ENCODE measurements at places on chromosomes 12 and 14. TPM values are rescaled to one million over a fixed set of nuclear protein-coding genes. Genes with fewer than 3 reads are reported as not detected.

DEGS2 gene
- total RNA-seq: not detected

OTX2 gene
- 12.0 TPM for total RNA-seq

GRCh38 chr14:64673748-64674147 lies 30.5 kb upstream of the PLEKHG3 start:
- no peak overlapping the region for H3K27ac ChIP-seq
- peaks cover 7% of the 10 kb centered on the region for H3K4me1 ChIP-seq
- no peak for DNase-seq
- no peaks in the 10 kb centered on the region for H3K36me3 ChIP-seq
- H3K27me3 ChIP-seq: peaks cover 3% of the 10 kb centered on the region

GRCh38 chr12:93722179-93722578 lies 45.0 kb downstream of the CRADD start:
- H3K27ac ChIP-seq: no peak overlapping the region
- no peaks in the 10 kb centered on the region for H3K4me1 ChIP-seq
- no peak for DNase-seq
- H3K36me3 ChIP-seq: no peaks in the 10 kb centered on the region
- H3K4me3 ChIP-seq: no peak overlapping the region

DNA sequence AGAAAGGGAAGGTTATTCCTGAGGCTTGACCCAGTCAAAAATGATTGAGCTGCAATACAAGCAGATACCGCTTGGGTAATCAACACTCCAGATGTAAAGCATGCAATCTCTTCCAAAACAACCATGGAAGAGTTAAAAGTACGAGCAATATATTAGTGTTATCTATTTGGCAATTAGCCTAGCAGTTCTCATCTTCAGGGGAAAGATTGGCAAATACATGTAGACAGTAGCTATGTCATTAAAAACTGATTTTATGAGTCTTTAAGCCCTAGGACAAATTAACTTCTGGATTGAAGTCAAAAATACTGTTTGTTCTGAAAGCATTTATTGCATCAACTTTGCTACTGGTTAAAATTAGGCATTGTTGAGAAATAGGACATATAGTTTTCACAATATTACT lies 9.3 kb upstream of the GYS2 start:
- no peak overlapping the region for H3K4me3 ChIP-seq
- no peak overlapping the region for H3K27ac ChIP-seq
- no peaks in the 10 kb centered on the region for H3K36me3 ChIP-seq
- no peak for DNase-seq
- peaks cover 17% of the 10 kb centered on the region for H3K4me1 ChIP-seq

CLEC1B gene
- total RNA-seq: not detected

- no peak for DNase-seq
- peak overlapping the region; percentile 50 for H3K4me3 ChIP-seq
- peaks cover 3% of the 10 kb centered on the region for H3K36me3 ChIP-seq
These were observed 66.8 kb downstream of the SRGAP1 start for GRCh38 chr12:63911341-63911740.

GPR132 gene
- not detected for total RNA-seq

DNA sequence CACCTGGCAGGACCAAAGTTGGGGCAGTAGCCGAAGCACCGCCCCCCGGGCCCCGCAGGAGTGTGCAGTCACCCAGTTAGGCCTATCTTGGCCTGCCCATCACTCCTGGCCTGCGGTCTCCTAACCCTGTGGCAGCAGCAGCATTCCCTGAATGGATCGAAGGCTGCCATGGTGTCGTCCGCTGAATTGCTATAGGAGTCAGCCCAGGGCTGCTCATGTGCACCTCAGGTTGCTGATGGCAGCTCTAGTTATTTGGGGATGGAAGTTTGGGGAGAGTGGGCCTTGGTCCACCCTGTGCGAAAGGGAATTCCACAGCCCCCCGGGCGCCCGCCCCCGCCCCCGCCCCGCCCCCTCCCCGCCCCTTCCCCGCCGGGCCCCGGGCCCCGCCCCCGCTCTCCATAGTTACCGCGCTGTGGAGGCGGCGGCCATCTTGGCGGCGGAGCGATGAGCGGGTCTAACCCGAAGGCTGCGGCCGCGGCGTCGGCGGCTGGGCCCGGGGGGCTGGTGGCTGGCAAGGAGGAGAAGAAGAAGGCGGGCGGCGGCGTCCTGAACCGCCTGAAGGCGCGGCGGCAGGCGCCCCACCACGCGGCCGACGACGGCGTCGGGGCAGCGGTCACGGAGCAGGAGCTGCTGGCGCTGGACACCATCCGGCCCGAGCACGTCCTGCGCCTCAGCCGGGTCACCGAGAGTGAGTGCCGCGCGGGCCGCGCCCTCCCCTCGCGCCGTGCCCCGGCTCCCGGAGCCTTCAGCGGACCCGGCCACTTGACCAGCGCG lies at the start of gene UNC119B:
Gene UNC119B (plus strand): TSS at position 428 of the 774 bp plus-strand sequence. CDS start 17 bp downstream, at position 445.
- peak; percentile 75 for DNase-seq
- H3K27ac ChIP-seq: peak within 1 kb of the TSS; percentile 78
- H3K36me3 ChIP-seq: peaks cover 3% of the 10 kb centered on the region
- peaks cover 12% of the 10 kb centered on the region for H3K27me3 ChIP-seq

- H3K4me3 ChIP-seq: no peak overlapping the region
- no peak overlapping the region for H3K27ac ChIP-seq
- H3K4me1 ChIP-seq: no peaks in the 10 kb centered on the region
- H3K27me3 ChIP-seq: peaks cover 2% of the 10 kb centered on the region
- H3K36me3 ChIP-seq: no peaks in the 10 kb centered on the region
These were observed 510.0 kb downstream of the BCL11B start for GRCh38 chr14:98761993-98762392.

DNA sequence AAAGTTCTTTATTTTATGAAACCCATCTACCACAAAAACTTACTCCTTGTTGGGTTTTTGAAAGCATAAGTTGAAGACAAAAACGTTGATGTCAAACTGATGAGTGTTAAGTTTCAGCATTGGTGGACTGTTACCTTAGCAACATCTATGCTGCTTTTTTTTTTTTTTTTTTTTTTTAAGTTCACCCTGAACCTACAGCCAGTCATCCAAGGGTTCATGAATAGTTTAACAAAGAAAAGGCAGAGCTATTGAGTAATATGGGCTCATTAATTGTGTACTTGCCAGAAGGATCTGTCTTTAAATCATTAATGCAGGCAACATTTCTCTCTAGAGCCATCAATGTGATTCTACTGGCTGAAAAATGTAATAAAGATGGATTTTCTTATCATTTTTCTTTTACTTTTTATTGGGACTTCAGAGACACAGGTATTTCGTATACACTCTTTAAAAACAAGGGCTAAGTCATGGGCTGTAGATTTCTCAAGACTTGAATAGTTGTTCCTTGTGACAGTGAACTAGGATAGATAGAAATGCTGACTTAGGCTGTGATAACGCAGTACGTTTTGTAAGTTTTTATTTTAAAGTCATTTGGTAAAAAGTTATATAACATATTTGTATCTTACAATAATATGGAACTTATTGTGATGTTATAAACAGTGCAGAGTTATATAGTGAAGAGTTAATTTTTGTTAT lies at the start of gene PTPRQ:
Gene PTPRQ (plus strand): TSS at position 262 of the 693 bp plus-strand sequence. CDS start 111 bp downstream, at position 373.
- H3K36me3 ChIP-seq: no peaks in the 10 kb centered on the region
- peaks cover 3% of the 10 kb centered on the region for H3K4me1 ChIP-seq
- no peaks in the 10 kb centered on the region for H3K27me3 ChIP-seq

NXPH4 gene
- total RNA-seq: not detected

DNA sequence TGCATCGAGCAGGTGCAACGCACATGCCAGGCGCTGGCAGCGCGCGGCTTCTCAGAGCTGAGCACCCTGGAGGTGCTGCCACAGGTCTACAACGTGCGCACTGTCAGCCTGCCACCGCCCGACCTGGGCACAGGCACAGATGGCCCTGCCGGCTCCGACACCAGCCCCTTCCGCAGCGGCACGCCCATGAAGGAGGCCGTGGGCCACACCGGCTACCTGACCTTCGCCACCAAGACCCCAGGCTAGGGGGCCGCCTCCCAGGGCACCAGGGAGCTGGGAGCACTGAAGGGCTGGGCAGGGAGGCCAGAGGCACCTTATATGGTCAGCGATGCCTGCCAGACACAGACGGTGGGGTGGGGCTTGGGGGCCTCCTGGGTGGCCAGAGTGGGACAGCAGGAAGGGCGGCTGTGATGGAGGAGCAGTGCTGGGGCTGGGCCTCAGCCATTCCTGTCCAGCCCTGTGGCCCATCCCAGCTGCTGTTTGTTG lies 5.6 kb downstream of the TRMT61A start:
- no peak overlapping the region for H3K4me3 ChIP-seq
- H3K27ac ChIP-seq: no peak overlapping the region
- H3K4me1 ChIP-seq: peaks cover 5% of the 10 kb centered on the region
- H3K27me3 ChIP-seq: peaks cover 13% of the 10 kb centered on the region
- no peak for DNase-seq

AKT1 gene
- total RNA-seq: 133 TPM

ANKRD9 gene
- 9.4 TPM for total RNA-seq

CPNE8 gene
- 10.8 TPM for total RNA-seq

DNA sequence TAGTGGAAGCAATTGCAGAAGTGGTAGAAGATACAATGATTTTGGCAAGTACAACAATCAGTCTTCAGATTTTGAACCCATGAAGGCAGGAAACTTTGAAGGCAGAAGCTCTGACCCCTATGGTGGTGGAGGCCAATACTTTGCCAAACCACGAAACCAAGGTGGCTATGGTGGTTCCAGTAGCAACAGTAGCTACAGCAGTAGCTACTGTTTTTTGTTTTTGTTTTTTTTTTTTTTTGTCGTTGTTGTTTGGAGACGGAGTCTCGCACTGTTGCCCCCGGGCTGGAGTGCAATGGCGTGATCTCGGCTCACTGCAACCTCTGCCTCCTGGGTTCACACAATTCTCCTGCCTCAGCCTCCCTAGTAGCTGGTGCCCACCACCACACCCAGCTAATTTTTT lies 47.4 kb downstream of the IFNG-AS1 start:
- no peak overlapping the region for H3K27ac ChIP-seq
- H3K36me3 ChIP-seq: no peaks in the 10 kb centered on the region
- H3K4me3 ChIP-seq: no peak overlapping the region
- H3K27me3 ChIP-seq: no peaks in the 10 kb centered on the region

DNA sequence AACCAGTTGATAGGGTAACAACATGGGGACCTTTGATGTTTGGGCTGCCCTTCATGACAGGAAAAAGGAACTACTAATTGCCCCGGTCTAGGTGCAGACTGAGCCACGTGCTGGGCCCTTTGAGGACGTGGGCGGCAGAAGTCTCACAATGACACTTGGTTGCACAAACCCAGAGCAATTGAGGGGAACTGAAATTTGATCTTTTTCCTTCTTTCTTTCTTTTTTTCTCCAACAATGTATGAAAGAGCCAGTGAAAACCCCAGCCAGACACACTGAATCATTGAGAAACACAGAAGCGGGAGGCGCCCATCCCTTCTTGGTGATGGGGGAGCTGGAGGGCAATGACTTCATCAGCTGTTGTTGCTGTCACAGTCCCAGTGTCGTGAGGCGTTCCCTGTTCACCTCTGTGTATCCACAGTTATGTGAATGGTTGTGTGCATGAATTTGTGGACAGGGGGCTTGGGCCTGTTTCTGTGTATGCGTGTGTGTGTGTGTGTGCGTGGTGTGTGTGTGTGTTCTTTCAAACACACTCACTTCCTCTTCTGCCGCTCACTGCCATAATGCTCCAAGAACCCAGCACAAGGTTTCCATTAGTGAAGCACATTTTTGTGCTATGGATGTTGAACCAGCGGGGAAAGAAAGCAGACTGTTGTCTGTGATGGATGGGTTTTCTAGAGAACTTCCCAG lies 137.5 kb upstream of the CCND2 start:
- no peak overlapping the region for H3K4me3 ChIP-seq
- peaks cover 52% of the 10 kb centered on the region for H3K4me1 ChIP-seq
- peak overlapping the region; percentile 94 for H3K27ac ChIP-seq
- H3K36me3 ChIP-seq: no peaks in the 10 kb centered on the region
- DNase-seq: no peak
- peaks cover 15% of the 10 kb centered on the region for H3K27me3 ChIP-seq

CCDC197 gene
- total RNA-seq: not detected

DNA sequence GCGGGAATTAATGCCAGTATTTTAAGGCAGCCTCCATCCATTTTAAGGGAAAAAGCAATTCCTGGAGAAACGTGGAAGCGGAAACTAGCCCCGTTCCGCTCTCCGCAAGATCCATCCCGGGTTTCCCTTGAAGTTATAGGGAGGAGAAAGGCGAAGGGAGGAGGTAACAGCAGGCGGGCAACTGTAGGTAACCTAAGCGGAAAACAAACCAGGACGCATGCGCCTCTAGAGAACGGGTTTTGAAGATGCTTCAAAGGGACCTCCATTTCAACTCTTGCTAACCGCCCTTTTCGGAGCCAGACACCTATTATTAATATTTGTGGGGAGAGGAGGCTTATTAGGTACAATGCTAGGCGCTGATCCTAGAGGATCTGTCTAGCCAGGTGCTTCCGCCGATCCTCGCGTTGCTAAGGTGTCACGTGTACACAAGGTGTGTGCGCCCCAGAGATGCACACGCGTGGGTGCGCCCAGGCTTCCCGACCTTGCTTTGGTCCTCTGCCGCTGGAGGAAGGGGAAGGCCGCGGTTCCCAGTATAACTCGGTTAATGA lies 6.2 kb downstream of the TBX5 start:
- no peaks in the 10 kb centered on the region for H3K36me3 ChIP-seq
- no peak overlapping the region for H3K4me3 ChIP-seq
- H3K27ac ChIP-seq: no peak overlapping the region
- DNase-seq: peak; percentile 78

DNA sequence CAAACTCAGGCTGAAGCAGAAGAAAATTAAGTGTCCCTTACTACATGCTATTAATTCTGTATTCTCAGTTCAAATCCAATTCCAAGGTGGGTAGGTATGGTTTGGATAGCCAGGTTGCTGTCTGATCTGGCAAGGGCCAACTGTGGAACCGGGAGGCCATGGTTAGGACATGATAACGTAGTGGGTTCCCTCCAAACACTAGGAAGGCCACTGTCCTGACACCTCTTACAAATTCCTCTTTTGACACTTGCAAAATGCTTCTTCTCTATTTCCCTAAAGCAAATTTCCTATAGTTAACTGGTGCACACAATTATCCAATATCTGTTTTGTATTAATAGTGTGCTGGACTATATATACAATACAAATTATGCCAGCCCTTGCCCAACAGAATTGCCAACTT lies 70.8 kb downstream of the RNF34 start:
- H3K36me3 ChIP-seq: peaks cover 4% of the 10 kb centered on the region
- DNase-seq: no peak
- H3K4me1 ChIP-seq: peaks cover 9% of the 10 kb centered on the region
- H3K27me3 ChIP-seq: peaks cover 5% of the 10 kb centered on the region
- no peak overlapping the region for H3K27ac ChIP-seq

GRCh38 chr12:48901278-48901677 lies 24.0 kb downstream of the FKBP11 start:
- no peak overlapping the region for H3K4me3 ChIP-seq
- H3K36me3 ChIP-seq: no peaks in the 10 kb centered on the region
- H3K27ac ChIP-seq: no peak overlapping the region
- peaks cover 3% of the 10 kb centered on the region for H3K4me1 ChIP-seq

CCDC196 gene
- not detected for total RNA-seq

MUCL1 gene
- total RNA-seq: 15.4 TPM

GRCh38 chr12:107243341-107243740 lies 150.0 kb upstream of the CRY1 start:
- peaks cover 25% of the 10 kb centered on the region for H3K4me1 ChIP-seq
- peaks cover 7% of the 10 kb centered on the region for H3K27me3 ChIP-seq
- H3K27ac ChIP-seq: no peak overlapping the region

- no peak for DNase-seq
- H3K36me3 ChIP-seq: peaks cover 8% of the 10 kb centered on the region
- H3K4me3 ChIP-seq: no peak overlapping the region
- no peak overlapping the region for H3K27ac ChIP-seq
- H3K4me1 ChIP-seq: peaks cover 10% of the 10 kb centered on the region
- H3K27me3 ChIP-seq: peaks cover 2% of the 10 kb centered on the region
These were observed 255.9 kb downstream of the RAD51B start for GRCh38 chr14:68075382-68076029.

GRCh38 chr14:94161981-94162380 lies 12.1 kb upstream of the PPP4R4 start:
- no peak overlapping the region for H3K4me3 ChIP-seq
- no peak overlapping the region for H3K27ac ChIP-seq
- peaks cover 5% of the 10 kb centered on the region for H3K4me1 ChIP-seq
- peaks cover 4% of the 10 kb centered on the region for H3K27me3 ChIP-seq

All from endothelial cell (in vitro differentiated cells).